ENCODE measurements at places on chromosomes 5 and 9. TPM values are rescaled to one million over a fixed set of nuclear protein-coding genes. Genes with fewer than 3 reads are reported as not detected.

The TRIM36 gene
- 0.16 TPM for total RNA-seq

- no peak for DNase-seq
- no peaks in the 10 kb centered on the region for H3K4me1 ChIP-seq
- no peaks in the 10 kb centered on the region for H3K27me3 ChIP-seq
- H3K27ac ChIP-seq: no peak overlapping the region
- no peaks in the 10 kb centered on the region for H3K36me3 ChIP-seq
Observed at GRCh38 chr5:3191585-3191984, 404.0 kb upstream of the IRX1 start.

- H3K4me3 ChIP-seq: no peak overlapping the region
- H3K4me1 ChIP-seq: no peaks in the 10 kb centered on the region
- H3K27ac ChIP-seq: no peak overlapping the region
- DNase-seq: no peak
Observed at GRCh38 chr5:2847608-2848007, 96.1 kb upstream of the IRX2 start.

DNA sequence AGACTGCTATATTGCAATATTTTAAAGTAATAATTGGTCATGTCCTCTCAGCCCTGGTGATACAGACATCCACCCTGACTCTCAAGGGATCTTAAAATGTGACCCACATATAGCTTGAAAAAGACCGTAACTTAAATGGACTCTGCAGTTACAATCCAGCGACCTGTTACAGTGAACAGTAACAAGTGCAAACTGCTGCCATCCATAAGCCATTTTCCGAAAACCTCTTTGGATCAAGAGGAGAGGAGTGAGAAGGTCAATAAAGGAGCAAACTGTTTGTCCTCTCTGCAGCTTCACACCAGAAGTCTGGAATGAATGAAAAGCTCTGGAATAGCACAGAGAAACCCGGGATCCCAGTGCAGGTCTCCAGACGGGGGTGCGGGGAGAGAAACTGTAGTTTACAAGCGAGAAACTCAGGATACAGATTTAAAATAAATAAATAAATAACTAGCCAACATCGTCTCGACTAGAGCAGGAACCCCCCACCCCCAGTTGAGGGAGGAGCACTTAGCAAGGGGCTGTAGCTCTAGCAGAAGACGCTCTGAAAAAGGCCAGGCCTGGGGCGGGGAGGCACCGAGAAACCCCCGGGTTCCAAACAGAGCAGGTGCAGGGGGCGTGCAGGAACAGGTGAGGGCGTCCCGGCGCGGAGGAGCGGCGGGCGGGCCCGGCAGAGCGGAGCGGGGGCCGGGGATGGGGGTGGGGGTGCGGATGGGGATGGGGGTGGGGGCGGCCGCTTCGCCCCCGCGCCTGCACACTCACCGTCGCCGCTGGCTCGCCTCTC lies 572 bp downstream of the ZDHHC21 start:
- no peaks in the 10 kb centered on the region for H3K27me3 ChIP-seq
- H3K27ac ChIP-seq: peak overlapping the region; percentile 53
- H3K4me3 ChIP-seq: peak overlapping the region; percentile 76
- no peak for DNase-seq
- no peaks in the 10 kb centered on the region for H3K4me1 ChIP-seq

GRCh38 chr5:74240783-74241750 lies 399.5 kb downstream of the ENC1 start:
- DNase-seq: no peak
- no peaks in the 10 kb centered on the region for H3K4me1 ChIP-seq

- no peak overlapping the region for H3K27ac ChIP-seq
- peak; percentile 42 for DNase-seq
- peaks cover 6% of the 10 kb centered on the region for H3K4me1 ChIP-seq
- H3K27me3 ChIP-seq: no peaks in the 10 kb centered on the region
- H3K4me3 ChIP-seq: no peak overlapping the region
- no peaks in the 10 kb centered on the region for H3K36me3 ChIP-seq
Observed at GRCh38 chr5:180126716-180127681, 55.4 kb upstream of the RNF130 start.

DNA sequence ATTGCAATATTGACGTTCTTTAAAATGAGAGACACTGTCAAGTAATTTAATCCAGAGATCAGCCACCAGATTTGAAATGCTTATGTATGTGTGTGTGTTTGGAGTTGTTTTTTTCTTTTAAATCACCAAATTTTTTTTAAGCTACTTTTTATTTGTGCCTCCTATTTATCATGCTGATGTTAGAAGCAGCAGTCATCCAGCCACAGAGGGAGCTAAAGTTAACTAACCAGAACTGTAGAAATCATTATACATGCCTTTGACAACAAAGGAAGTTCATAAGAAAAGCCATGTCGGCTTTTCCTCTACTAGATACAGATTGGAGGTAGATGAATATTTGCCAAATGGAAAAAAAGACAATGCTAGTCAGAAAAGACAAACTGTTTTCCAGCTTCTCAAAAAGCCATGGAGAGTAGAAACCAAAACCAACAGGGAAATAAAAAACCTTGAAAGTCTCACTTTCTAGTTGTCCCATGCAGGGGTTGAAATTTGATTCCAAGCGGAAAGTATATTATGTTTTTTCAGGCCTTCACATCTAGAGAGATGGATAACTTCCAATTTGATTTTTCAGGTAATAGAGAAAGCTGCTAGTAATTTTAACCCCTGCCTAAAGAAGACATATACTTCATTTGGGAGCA lies 4.5 kb downstream of the PURA start:
- no peak overlapping the region for H3K4me3 ChIP-seq
- H3K36me3 ChIP-seq: no peaks in the 10 kb centered on the region
- H3K4me1 ChIP-seq: peaks cover 54% of the 10 kb centered on the region
- no peak for DNase-seq
- H3K27me3 ChIP-seq: no peaks in the 10 kb centered on the region

- no peaks in the 10 kb centered on the region for H3K4me1 ChIP-seq
- no peak for DNase-seq
- no peak overlapping the region for H3K4me3 ChIP-seq
- no peaks in the 10 kb centered on the region for H3K36me3 ChIP-seq
Observed at GRCh38 chr5:89878140-89879132, 531.1 kb downstream of the CETN3 start.

- H3K27ac ChIP-seq: no peak overlapping the region
- no peak for DNase-seq
- no peak overlapping the region for H3K4me3 ChIP-seq
- no peaks in the 10 kb centered on the region for H3K27me3 ChIP-seq
Observed at GRCh38 chr5:174195517-174195916, 150.0 kb downstream of the NSG2 start.

GRCh38 chr5:172973931-172974330 lies 9.6 kb upstream of the ATP6V0E1 start:
- H3K27ac ChIP-seq: no peak overlapping the region
- no peaks in the 10 kb centered on the region for H3K36me3 ChIP-seq
- no peak overlapping the region for H3K4me3 ChIP-seq
- no peak for DNase-seq
- H3K4me1 ChIP-seq: peaks cover 25% of the 10 kb centered on the region

- H3K4me3 ChIP-seq: no peak overlapping the region
- H3K27ac ChIP-seq: peak overlapping the region; percentile 90
- H3K4me1 ChIP-seq: peaks cover 90% of the 10 kb centered on the region
- peak; percentile 71 for DNase-seq
Observed at GRCh38 chr5:149452665-149453617, 73.8 kb upstream of the IL17B start.

DNA sequence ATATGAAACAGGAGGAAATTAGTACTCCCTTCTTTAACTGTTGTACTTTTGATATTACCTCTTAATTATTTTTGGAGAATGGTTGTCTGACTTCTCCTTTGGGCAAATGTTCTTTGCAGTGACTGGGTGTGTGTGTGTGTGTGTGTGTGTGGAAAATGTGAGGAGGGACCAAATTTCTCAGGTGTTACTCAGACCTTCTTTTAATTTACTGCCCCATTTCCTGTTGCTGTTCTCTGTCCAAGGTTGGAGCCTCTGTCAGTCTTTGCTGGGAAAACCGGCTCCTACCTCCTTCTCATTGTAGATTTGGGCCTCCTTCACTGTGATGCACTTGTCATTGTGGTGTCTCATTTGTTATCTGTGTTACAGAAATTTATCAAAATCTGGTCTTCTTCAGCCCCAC lies 68.4 kb downstream of the PBX3 start:
- no peak overlapping the region for H3K27ac ChIP-seq
- no peaks in the 10 kb centered on the region for H3K4me1 ChIP-seq
- no peaks in the 10 kb centered on the region for H3K36me3 ChIP-seq
- no peak for DNase-seq
